RPMI7951 (cell line): ENCODE measurements at places on chromosomes 3 and 15.

GRCh38 chr15:88701561-88702095, 62.8 kb downstream of the ISG20 start:
- peak; percentile 9 for DNase-seq

GRCh38 chr3:46228260-46229242, 13.7 kb upstream of the CCR3 start:
- peak; percentile 86 for DNase-seq

- DNase-seq, result no peak
Observed at GRCh38 chr3:184538666-184539431, 22.7 kb upstream of the EPHB3 start.

DNA sequence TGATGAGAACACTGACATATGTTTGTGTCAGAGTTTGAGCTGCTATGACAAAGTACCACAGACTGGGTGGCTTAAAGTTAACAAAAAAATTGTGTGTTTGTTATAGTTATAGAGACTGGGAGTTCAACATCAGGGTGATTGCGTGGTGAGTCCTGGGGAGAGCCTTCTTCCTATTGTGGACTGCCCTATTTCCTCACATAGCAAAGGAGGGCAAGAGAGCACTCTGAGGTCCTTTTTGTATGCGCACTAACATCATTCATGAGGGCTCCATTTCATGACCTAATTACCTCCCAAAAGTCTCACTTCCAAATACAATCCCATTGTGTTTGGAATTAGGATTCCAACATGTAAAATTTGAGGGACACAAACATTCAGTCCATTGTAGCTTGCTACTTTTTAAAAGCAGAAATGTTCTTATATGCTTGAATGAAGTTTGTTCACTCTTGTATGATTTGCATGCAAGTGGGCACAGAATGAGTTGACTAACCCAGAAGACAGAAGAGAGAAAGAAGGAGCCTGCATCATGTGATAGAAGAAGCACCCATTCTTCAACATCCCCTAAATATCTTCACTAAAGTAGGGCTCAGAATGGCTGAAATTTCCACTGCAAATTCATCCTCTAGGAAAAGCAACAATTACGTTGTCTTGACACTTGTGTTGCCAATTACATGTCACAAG, 18.9 kb upstream of the ALCAM start:
- DNase-seq, result no peak

DNA sequence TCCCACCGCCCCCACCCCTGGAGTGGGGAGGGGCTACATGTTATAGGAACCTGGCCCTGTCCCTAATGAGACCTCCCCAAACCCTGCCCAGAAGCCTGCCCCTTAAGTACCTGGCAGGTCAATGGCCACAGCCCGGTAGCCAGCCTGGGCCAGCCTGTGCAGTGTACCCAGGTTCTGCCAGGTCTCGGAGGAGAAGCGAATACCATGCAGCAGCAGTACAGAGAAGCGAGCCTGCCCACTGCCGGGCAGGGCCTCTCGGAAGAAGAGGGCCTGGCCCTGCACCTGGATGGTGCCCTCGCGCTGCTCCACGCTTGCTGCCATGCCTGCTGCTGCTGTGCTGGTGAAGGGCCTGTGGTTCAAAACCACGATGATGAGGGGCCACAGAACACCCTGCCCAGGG, 2.5 kb downstream of the ABHD14B start:
- no peak for DNase-seq

GRCh38 chr3:181824961-181825360, 113.2 kb downstream of the SOX2 start:
- DNase-seq, result no peak

- DNase-seq, result peak; percentile 88
Observed at GRCh38 chr3:109926376-109926775, 589.0 kb upstream of the DPPA4 start.

DNA sequence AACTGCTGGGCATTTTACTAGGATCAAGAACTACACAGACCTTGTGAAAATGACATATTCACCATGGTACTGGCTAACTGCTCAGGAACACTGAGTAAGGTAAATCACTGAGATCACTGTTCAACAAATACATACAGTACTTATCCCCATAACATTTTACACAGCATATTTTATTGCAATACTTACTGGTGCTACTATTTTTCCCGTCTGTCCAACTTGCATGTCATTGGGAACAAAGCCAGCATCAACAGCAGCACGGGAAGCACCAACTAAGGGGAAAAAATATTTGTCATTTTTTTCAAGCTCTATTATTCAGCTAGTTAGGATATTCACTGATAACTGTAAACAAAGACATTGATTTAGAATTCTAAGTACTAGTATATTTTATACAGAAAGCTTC, 37.0 kb downstream of the ETFA start:
- DNase-seq, result no peak

- peak; percentile 21 for DNase-seq
Observed at GRCh38 chr15:77418391-77418965, 1.4 kb downstream of the PEAK1 start.
